ENCODE measurements at places on chromosomes 3 and 15.

- DNase-seq, result no peak
These were observed 10.6 kb upstream of the PRKCI start for GRCh38 chr3:170211668-170212067.

DNA sequence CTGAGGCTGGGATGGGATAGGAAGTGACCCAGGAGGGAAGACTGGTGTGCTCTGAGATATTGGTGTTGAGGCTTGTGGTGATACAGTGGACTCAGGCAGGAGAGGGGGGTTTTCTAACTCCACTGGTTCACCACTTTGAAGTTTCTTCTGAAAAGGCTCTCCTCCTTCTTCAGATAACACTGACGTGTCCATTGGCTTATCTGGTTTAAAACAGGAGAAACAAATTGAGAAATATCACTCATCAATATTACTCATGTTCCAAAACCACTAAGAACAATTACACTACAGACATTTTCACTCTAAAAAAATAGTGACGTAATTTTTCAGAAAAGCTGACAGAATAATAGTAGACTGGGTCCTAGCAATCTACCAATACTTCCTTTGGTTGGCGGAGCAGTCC, 23.1 kb downstream of the TP53BP1 start:
- DNase-seq, result no peak

GRCh38 chr15:70453766-70454165, 309.6 kb downstream of the UACA start:
- no peak for DNase-seq

GRCh38 chr3:104939196-104939595, 427.5 kb upstream of the ALCAM start:
- no peak for DNase-seq

DNA sequence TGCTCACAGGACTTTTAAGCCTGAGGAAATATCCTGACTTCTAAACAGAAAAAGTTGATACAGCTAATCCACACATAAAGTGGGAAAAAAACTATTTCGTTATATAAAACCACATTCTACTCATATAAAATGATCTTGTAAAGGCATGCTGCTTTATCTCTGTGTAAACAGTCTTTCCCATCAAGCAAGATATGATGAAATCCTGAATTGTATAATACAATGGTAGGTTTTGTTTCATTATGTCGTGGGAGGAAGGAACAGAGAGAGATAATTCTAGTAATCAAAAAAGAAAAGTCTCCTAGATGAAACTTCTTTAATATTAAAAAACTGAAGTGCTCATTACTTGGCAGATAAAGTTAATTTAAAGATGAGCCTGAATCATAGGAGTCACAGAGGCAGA, 92.6 kb upstream of the SNTN start:
- DNase-seq, result no peak

Measured in T follicular helper cell (primary cell).